ENCODE measurements at places on chromosomes 12 and 14. TPM values are rescaled to one million over a fixed set of nuclear protein-coding genes. Genes with fewer than 3 reads are reported as not detected.

DNA sequence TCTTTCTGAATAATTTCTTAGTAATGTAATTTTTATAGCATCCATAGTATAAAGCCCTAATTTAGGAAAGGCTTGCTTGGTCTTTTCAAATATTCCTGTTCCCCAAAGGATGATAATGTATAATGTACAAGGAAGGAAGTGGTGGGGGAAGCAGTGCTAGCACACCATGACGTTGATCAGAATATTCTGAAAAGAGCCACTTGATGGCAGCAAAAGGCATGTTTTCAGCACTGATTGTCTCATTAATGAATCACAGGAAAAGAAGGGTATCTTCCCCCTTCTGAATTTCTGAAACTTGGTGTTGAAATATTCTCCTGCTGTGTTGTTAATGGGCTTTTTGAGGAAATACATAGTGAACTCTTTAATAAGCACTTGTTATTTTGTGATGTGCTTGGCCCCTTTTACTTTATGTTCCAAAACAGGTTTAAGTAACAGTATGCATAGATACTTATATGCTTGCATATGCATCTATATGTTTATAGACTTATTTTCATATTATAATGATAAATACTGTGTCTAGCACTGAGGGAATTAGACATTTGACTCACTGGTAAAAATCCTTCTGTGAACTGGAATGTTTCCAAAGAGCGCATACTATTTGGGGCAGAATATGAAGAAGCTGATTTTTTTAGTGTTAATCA is 122.0 kb downstream of the TMEM117 start:
- DNase-seq: peak; percentile 16

DNA sequence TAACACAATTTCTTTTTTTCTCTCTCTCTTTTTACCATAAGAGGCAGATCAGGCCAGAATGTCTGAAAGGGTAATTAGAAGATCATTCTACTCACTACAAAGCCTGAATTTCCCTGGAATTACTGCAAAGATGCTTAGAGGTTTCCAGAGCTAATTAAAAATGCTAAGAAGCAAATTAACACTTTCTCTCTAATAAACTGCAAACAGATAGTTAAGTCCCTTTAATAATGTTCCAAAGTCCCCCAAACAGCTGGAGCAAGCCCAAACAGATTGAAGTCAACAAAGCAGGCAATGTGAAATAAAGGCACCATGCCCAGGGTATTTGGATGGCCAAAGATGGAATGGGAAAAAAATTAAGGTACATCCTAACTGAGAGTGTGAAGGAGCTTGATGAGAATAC is 208.8 kb upstream of the LRFN5 start:
- DNase-seq: no peak

PZP gene
- 0.36 TPM for polyA plus RNA-seq

FOXN4 gene
- polyA plus RNA-seq: 1.5 TPM

DNA sequence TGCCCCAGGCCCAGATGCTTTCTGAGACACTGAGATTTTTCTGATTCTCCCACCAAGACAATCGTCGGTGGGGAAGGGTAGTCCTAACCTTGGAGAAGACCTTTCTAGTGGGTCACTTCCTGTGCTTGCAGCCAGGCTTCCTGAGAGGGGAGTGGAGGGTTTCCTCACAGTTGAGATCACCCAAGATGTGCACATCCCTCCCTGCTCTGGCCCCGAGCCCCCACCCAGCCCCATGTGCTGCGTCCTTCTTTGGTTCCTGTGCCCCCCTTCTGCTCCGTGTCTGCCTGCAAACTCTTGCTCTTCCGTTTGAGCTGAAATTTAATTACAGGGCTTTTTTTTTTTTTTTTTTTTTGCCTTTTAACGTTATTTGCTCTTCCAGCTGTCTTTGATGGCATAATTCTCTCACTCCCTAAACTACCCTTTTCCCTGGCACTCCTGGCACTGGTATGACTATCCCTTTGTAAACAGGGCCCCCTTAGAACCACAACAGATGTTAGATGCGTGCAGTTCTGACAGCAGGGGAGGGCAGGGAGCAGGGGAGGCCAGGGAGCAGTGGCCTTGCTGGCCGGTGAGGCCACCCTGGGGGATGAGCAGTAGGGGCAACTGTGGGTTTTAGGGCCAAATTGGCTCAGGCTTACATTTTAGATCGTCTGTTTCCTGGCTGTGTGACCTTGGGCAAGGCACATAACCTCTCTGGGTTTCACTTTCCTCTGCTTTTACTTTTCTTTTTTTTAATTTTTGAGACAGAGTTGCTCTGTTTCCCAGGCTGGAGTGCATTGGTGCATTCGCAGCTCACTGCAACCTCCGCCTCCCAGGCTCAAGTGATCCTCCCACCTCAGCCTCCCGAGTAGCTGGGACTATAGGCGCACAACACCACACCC is 144.5 kb downstream of the PHETA1 start:
- DNase-seq: no peak

- no peak for DNase-seq
These were observed 30.6 kb upstream of the EID3 start for GRCh38 chr12:104272938-104273337.

All from right renal pelvis (tissue), 4 donors.